NCI-H1048 (cell line): ENCODE measurements at places on chromosomes 11 and 22.
A peak's percentile ranks its signal among the peaks of the same experiment; 100 is the strongest.

GRCh38 chr11:130585545-130585944 is 137.1 kb downstream of the ADAMTS15 start:
- DNase-seq, result no peak

DNA sequence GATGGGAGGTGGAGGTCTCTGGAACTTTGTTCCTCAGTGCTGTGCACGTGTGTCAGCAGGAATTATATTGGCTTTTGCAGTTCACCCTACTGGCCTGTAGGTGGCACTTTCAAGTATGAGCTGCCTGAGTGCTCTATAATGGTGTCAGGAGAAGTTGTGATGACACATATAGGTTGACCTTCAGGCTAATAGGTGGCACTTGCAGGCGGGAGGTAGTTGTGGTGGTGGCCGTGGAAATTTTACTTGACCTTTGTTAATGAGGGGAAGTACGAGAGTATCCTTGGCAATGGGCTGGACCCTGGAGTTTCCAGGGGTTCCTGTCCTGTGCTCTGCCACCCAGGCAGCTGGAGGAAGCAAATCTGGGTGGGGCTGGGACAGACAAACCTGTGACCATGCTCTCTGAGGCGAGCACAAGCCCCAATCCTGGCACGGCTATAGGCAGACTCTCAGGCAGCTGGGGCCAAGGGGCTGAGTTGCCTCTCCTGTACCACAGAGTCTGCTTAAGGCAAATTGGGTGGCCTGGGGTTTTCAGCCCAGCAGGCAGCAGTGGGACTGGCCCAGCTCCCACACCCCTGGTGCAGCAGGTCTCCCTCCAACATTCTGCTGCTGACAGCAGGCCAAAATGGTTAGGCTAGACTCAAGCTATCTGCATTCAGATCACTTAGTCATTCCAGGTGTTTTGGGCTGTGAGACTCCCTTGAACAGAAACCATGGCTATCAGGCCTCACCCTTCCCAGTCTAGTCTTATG is 147.5 kb upstream of the CTSC start:
- no peak for DNase-seq

DNA sequence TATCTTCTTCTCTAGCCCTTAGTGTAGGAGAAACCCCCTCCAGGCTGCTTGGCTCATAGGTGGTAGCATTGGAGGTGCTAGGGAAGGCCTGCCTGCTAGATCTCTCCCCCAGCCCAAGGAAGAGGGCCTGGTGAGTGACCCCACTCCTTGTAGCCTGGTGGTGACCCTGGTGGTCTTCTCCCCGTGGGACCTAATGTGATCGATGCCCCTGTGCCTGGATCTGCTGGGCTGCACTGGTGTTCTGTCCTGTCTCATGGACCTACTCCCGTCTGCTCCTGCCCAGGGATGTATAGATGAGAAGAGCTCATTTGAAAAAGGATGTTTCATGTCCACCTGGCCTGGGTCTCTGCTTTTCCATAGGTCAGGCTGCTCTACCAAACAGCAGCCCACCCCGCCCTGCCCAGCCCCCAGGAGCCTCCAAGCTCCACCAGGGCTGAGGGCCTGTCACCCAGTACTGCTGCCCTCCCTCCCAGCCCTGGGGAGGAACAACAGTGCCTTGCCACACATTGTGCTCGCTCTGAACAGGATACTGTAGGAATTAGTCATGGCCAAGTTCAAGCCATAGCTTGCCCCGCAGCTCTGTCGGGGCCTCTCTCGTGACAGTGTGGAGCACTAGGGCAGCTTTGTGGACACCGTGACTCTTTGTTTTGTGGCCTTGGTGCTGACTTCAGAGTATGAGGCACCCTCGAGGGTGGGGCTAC is 19.7 kb downstream of the SLC37A2 start:
- no peak for DNase-seq

DNA sequence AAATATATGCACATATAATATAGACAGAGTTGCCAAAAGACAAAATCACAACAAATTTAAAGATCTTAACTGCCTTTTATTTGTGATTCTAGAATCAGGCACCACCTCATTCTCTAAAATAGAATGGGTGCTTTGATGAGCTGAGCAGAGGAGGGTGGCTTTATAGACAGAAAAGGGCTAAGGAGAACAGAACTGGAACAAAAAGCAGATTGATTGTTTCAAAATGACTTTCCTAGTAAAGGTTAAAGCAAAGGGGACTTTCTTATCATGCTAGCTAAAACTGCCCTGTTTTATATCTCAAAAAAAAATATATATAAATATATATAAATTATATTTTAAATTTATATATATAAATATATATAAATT is 287.6 kb downstream of the FAT3 start:
- no peak for DNase-seq

- no peak for DNase-seq
Observed at GRCh38 chr11:96219981-96220623, 122.9 kb downstream of the MAML2 start.

DNA sequence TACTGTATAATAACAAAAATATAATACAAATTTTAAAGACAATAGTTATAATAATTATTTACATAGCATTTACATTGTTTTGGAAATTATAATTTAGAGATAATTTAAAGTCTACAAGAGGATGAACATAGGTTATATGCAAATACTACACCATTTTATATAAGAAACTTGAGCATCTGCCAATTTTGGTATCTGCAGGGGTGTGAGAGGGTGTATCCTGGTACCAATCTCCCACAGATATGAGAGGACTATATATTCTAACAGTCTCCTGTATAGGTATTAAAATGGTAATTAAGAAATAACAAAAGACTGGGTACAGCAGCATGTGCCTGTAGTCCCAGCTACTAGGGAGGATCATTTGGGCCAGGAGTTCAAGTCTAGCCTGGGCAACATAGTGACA is 134.4 kb downstream of the APOL5 start:
- DNase-seq, result no peak

- DNase-seq, result no peak
Observed at GRCh38 chr11:13278609-13279486, 1.3 kb downstream of the BMAL1 start.

DNA sequence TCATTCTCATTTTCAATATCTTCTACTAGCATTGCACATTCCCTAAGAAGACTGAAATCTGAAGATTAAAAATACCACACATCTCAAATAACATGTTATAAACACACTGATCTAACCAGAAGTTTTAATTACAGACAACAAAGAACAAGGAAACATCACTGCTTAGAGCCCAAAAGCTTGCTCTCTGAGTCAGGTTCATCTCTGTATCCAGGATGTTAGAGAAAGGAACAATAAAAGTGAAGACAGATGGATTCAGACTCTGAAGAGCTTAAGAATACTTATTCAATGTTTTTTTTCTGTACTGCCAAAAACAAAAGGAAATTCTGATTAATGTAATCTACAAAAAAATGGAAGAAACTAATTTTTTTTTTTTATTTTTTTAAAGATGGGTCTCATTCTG is 16.5 kb downstream of the RDX start:
- no peak for DNase-seq

GRCh38 chr11:119696378-119697222 is 32.4 kb downstream of the NECTIN1 start:
- no peak for DNase-seq

- DNase-seq, result peak; percentile 63
Observed at GRCh38 chr11:44893846-44894617, 56.7 kb downstream of the TP53I11 start.

DNA sequence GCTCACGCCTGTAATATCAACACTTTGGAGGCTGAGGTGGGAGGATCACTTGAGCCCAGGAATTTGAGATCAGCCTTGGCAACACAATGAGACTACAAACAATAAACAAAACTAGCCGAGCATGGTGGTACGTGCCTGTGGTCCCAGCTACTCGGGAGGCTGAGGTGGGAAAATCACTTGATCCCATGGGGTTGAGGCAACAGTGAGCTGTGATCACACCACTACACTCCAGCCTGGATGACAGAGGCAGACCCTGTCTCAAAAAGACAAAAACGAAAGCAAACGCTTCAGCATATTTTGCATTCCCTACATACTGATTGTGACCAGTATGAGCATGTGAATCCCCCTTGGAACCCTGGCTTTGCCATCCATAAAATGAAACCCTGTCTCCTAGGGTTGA is 33.9 kb upstream of the MN1 start:
- DNase-seq, result no peak

- no peak for DNase-seq
Observed at GRCh38 chr11:70460964-70461363, 62.6 kb downstream of the CTTN start.

GRCh38 chr11:118885831-118886565 is 2.3 kb downstream of the CXCR5 start:
- no peak for DNase-seq

DNA sequence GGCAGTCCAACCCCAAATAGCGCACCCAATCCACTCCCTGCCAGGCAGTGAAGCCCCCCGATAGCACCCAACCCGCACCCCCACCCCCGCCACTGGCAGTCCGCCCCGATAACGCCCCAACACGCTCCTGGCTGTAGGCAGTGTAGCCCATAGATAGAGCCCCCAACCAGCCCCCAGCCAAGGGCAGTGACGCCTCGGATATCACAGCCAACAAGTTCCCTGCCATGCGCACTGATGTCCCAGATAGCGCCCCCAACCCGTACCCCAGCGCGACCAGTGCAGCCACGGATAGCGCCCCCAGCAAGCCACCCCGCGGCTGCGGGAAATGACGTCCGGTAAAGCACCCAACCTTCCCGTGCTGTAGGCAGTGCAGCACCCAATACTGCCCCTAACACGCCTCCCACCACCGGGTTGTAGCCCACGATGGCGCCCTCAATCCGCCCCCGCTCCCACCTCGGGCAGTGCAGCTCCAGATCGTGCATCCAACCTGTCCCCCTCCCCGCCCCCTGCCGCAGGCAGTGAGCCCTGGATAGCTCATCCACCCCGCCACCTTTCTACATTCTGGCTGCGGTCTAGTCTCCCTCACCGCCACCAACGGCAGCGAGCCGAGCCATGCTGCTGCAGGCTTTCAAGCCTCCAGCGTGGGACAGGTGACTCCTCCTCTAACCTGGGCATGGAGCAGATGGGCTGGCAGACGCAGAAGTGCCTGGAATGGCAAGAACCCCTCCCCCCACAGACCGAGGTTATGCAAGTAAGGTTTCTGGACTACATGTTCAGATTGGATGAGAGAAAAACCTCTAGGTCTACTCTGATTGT is 625 bp downstream of the RFPL2 start:
- DNase-seq, result peak; percentile 67

DNA sequence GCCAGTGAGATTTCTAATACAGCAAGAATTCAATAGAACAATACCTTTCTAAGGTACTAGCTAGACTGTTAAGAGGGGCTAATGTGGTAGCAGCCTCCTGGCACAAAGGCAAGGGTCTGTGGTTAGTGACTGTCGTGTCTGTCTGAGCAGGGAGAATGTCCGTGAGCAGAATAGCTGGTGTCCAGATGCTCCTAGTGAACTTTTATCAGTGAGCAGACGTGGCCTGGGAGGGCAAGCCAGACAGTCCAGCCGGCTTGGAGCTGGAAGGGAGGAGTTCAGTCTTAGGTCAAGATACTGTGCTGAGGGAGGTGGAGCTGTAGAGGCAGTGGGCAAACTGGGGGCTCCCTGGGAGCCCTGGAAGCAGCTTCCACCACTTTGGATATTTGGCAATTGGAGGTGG is 138.6 kb downstream of the TEAD1 start:
- DNase-seq, result no peak

DNA sequence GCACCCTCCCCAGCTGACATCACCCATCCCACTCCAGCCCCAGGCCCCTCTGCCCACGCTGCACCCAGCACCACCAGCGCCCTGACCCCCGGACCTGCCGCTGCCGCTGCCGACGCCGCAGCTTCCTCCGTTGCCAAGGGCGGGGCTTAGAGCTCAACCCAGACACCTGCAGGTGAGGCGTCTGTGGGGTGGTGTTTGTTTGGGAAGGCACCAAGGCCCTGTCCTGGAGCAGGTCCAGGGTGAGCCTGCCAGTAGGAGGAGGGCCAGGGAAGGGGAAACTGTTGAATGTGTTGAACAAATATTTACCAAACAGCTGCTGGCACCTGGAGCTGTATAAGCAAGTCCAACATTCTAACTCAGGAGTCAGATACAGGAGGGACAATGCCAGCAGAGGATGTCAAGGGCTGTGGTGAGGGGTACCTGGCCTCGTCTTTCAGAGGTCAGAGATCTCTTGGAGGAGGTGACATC is 3.1 kb downstream of the VEGFB start:
- DNase-seq, result no peak
